ENCODE measurements at places on chromosomes 16 and 17. TPM values are rescaled to one million over a fixed set of nuclear protein-coding genes. Genes with fewer than 3 reads are reported as not detected.

The EVI2B gene
- not detected for total RNA-seq

The KRTAP4-9 gene
- not detected for total RNA-seq

The PSMD12 gene
- 41.7 TPM for total RNA-seq

The SEPTIN12 gene
- 0.42 TPM for total RNA-seq

The MKS1 gene
- 35.8 TPM for total RNA-seq

The FDXR gene
- total RNA-seq = 23.0 TPM

DNA sequence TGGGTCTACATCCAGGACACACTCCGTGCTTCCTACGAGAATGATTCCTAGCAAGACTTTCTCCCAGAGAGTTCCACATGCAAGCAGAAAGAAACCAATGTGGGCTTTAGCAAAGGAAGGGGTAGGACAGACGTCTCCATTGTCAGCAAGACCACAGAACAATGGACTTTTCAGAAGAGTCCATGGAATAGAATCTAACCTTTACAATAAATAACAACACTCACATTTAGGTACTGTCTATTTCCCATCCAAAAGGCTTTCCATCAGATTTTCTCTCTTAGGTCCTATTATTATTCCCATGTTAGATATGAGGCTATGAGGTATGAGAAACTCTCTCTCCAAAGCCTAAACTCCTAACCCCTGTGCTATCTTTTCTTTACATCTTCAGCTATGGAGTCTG lies 360.9 kb downstream of the GRIN2A start:
- H3K4me3 ChIP-seq = no peak overlapping the region
- peaks cover 41% of the 10 kb centered on the region for H3K27me3 ChIP-seq
- DNase-seq = no peak
- H3K36me3 ChIP-seq = no peaks in the 10 kb centered on the region
- H3K27ac ChIP-seq = no peak overlapping the region
- H3K4me1 ChIP-seq = peaks cover 12% of the 10 kb centered on the region

DNA sequence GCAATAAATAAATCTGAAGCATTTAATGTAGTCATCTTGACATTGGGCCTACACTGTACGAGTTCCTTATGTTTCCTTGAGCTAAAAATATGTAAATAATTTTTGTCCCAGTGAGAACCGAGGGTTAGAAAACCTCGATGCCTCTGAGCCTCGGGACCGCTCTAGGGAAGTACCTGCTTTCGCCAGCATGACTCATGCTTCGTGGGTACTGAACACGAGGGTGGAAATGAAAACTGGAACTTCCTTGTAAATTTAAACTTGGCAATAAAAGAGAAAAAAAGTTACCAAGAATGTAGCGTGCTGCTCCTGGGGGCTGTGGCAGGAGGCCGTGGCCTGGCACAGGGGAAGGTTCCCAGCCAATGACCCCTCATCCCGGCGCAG lies 74.1 kb downstream of the SOCS1 start:
- H3K36me3 ChIP-seq = peaks cover 12% of the 10 kb centered on the region
- H3K4me3 ChIP-seq = no peak overlapping the region
- H3K4me1 ChIP-seq = peaks cover 6% of the 10 kb centered on the region
- H3K27ac ChIP-seq = no peak overlapping the region
- H3K27me3 ChIP-seq = no peaks in the 10 kb centered on the region
- DNase-seq = no peak

DNA sequence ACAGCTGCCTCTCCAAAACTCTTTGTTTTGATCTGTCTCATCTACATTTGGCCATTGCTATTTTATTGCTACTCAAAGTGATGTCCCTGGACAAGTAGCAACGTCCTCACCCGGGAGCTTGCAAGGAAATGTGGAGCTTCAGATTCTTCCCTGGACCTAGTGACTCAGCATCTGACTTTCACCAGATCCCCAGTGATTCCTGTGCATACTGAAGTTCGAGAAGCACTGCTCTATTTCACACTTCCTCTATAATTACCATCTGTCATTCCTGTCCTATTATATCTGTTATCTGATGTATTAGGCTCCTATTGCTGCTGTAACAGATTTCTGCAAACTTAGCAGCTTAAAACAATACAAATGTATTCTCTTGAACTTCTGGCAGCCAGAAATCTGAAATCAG lies 28.5 kb upstream of the VAT1L start:
- H3K4me1 ChIP-seq = peaks cover 18% of the 10 kb centered on the region
- no peak overlapping the region for H3K27ac ChIP-seq
- H3K4me3 ChIP-seq = no peak overlapping the region
- peaks cover 2% of the 10 kb centered on the region for H3K27me3 ChIP-seq

DNA sequence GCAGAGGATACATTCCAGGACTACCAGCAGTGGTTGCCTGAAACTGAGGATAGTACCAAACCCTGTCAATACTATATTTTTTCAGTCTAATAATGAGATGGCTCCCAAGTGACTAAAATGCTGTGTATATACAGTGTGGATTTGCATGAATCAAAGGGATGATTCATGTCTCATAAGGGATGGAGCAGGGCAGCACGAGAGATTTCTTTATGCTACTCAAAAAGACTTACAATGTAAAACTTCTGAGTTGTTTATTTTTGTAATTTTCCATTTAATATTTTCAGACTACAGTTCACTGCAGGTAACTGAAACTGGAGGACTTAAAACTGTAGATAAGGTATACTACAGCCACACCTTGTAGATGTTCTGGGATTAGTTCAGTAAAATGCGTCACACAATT lies 674.7 kb upstream of the SALL1 start:
- no peak for DNase-seq
- H3K4me3 ChIP-seq = no peak overlapping the region
- H3K4me1 ChIP-seq = no peaks in the 10 kb centered on the region
- no peak overlapping the region for H3K27ac ChIP-seq
- H3K36me3 ChIP-seq = no peaks in the 10 kb centered on the region

GRCh38 chr17:17716837-17717523 lies 35.7 kb downstream of the RAI1 start:
- H3K27ac ChIP-seq = peak overlapping the region; percentile 60
- no peaks in the 10 kb centered on the region for H3K27me3 ChIP-seq
- no peak overlapping the region for H3K4me3 ChIP-seq
- DNase-seq = no peak
- H3K4me1 ChIP-seq = peaks cover 58% of the 10 kb centered on the region
- peaks cover 2% of the 10 kb centered on the region for H3K36me3 ChIP-seq

GRCh38 chr16:11682655-11683096 lies 14.4 kb downstream of the SNN start:
- no peaks in the 10 kb centered on the region for H3K4me1 ChIP-seq
- no peaks in the 10 kb centered on the region for H3K27me3 ChIP-seq
- H3K27ac ChIP-seq = no peak overlapping the region
- no peak overlapping the region for H3K4me3 ChIP-seq
- DNase-seq = no peak
- peaks cover 44% of the 10 kb centered on the region for H3K36me3 ChIP-seq

DNA sequence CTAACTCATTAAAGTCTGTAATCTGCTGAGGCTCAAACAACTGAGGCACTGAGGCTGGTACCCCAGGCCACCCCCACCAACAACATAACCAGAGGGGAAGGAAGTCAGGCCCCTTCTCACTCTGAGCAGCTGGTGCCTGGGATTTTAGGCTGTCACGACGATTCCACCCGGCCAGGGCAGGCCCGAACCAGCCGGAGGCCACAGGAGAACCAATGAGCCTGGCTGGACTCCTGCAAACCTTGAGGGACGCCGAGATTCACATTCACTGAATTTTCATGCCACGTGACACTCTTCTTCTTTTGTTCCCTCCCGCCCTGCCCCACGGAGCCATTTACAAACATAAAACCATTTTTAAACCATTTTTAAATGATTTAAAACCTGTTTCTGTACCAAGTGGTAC lies 48.1 kb downstream of the RPH3AL start:
- peak overlapping the region; percentile 59 for H3K4me3 ChIP-seq
- no peaks in the 10 kb centered on the region for H3K36me3 ChIP-seq
- no peaks in the 10 kb centered on the region for H3K27me3 ChIP-seq
- DNase-seq = no peak

DNA sequence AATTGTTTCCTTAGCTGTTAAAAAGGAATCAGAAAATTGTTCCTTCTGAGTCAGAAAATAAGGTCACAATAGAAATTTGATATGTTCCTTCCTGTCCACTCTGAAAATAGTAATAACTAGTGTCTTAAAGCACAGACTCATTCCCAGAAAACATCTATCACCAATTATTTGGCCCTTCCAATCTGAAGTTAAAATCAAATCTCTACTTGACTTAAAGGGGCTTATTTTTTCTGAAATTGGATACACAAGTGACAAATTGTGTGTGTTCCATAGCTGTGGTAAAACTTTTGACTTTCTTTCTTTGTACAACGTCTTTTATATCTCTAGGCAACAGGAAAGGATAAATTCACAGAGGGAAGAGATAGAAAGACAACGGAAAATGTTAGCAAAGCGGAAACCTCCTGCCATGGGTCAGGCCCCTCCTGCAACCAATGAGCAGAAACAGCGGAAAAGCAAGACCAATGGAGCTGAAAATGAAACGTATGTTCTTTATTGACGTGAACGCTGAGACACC lies 54.5 kb upstream of the MRC2 start:
- no peak for DNase-seq
- H3K36me3 ChIP-seq = peaks cover 42% of the 10 kb centered on the region
- H3K4me3 ChIP-seq = no peak overlapping the region
- peaks cover 5% of the 10 kb centered on the region for H3K4me1 ChIP-seq
- no peaks in the 10 kb centered on the region for H3K27me3 ChIP-seq
- peak overlapping the region; percentile 89 for H3K27ac ChIP-seq
